ENCODE measurements at places on chromosomes 2 and 18.
A peak's percentile ranks its signal among the peaks of the same experiment; 100 is the strongest.

- no peak for DNase-seq
Measured at GRCh38 chr2:220785178-220785577, 786.9 kb downstream of the EPHA4 start.

- no peak for DNase-seq
Measured at GRCh38 chr2:160278101-160278878, 78.2 kb upstream of the ITGB6 start.

DNA sequence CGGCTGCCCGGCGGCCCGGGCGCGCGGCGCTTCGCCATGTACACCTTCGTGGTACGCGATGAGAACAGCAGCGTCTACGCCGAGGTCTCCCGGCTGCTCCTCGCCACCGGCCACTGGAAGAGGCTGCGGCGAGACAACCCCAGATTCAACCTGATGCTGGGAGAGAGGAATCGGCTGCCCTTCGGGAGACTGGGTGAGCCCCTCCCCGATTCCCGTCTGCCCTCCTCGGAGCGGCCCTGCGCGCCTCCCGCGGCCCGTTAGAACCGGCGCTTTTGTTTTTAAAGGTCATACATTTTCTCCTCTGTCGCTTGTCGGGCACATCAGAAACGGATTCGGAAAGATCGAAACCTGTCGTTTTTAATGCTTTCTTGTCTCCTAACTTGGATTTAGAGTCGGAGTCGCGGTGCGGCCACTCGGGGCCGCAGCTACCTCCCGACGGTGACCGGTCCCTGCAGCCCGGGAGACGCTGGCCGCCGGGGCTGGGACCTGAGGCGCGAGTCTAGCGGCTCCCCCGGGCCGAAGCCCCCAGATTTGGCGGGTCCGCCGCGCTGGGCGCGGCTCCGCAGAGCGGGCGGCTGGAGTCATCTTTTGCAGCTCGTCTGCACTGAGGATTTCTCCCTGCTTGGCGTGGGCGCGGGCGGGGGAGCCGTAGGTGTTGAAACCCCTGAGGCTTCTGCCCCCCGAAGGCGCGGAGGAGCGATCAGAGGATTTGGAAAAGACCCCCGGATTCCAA lies 519 bp downstream of the TTL start:
- peak; percentile 28 for DNase-seq

DNA sequence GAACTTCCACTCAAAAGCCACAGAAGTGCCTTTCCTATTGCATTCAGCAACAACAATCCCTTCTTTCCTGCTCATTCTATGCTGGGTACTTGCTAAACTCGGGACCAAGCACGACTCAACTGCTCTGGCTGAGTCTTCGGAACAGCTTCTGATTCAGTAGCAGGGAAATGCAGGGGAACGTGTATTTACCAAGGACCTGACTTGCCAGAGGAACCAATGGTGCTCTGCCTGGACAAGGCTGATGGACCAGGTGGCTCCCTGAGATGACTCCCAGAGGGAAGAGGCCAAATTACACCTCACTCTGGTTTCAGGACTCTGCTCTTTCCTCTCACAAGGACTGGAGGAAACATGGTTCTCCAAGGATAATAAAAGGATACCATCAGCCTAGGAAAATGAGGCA lies 12.2 kb downstream of the CXCR2 start:
- DNase-seq = no peak

DNA sequence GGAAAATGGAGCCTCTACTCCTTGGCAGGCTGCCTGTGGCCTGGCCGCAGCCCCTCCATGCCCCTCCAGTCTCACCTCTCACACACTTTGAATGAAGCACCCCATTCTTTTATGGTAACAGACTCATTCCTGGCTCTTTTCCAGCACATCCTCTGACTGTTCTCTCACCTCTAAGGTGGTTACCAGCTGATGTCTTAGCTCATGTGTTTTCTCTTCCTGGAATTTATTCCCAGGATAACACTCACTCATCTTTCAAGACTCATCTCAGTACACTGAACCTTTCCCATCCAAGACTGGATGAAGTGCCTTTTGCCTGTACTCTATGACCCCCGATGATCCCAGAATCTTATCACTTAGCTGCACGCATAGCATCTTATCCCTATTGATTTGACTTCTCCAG lies 50.6 kb downstream of the SLC9A4 start:
- DNase-seq = no peak

GRCh38 chr18:25289001-25289631 lies 62.9 kb downstream of the ZNF521 start:
- peak; percentile 95 for DNase-seq

GRCh38 chr18:74773171-74773624 lies 175.5 kb downstream of the ZNF407 start:
- no peak for DNase-seq

- no peak for DNase-seq
Measured at GRCh38 chr18:50832754-50833153, 12.9 kb upstream of the MRO start.

- no peak for DNase-seq
Measured at GRCh38 chr18:30342675-30343074, 699.9 kb downstream of the DSC3 start.

GRCh38 chr2:66101206-66101605 lies 333.7 kb upstream of the MEIS1 start:
- no peak for DNase-seq

DNA sequence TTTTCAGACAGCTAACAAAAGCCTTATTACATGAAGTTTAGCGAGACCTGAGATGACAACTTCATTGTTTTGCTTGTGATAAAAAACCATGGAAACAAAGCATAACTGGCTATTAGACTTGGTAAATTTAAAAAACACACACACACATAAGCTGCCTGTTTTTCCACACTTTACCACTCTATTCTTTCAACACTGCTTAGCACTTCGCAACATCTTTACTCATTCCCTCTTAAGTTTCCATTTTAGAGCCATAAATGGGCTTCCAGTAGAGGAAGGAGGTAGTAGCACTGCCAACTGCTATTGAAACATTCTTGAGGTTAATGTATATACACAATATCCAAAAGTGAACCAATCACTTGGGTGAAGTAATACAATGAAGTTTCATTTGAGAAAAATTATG lies 54.1 kb downstream of the BAZ2B start:
- DNase-seq = peak; percentile 67

DNA sequence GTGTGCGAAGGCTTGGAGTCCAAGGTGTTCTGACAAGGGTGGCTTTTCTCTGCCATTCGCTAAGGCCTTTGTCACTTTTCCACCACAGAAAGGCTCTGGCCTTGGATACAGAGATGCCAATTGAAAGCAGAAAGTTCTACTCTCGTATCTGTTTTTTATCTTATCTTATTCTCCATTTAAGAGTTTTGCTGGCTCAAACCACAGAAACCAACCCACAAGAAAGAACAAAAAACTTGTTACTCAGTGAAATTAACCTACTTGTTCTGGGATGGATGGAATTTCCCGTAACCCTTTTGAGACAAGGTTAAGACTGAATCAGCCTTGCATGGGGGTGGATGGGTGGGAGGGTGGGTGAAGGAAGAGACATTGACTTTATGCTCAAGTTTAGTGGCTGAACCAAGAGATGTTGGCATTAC lies 221.7 kb downstream of the CDH20 start:
- peak; percentile 28 for DNase-seq

GRCh38 chr2:200774920-200775319 lies 36.8 kb upstream of the BZW1 start:
- DNase-seq = no peak

GRCh38 chr2:134718817-134719814 lies at the start of gene TMEM163:
Gene TMEM163, minus strand, starts transcription at chr2:134719000.
- no peak for DNase-seq

DNA sequence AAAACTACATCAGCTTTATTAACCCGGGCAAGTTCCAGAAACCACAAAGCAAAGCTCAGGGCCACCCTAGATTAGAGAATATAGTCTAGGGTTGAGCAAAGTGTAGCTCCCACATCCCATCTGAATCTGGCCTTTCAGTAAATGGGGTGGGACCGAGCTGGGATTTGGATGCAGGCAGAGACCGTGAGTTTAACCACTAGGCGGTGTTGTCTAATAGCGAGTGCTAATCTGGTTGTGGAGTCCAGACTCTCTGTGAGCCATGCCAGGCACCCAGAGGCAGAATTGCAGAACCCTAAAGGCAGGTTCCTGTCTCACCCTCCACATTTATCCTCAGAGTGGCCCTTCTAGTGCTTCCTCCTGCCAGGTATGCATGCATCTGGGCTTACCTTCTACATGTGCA lies 435.9 kb downstream of the TSN start:
- peak; percentile 20 for DNase-seq

DNA sequence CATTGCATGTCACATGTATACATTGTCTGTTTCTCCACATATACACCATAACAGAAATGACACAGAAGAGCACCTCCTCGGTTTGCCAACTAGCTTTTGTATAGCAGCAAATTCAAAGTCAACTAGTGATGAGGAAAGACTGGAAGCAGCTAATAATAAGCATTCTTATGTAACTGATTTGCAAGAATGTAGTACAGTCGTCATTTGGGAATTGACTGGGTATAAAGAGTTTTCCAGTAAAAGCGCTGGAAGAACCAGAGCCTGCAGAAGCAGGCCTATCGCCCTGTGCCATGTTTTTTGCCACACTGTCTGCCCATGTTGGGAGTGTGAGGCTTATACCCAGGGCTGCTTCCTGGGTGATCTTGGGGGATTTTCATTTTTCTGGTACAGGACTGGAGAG lies 310.6 kb downstream of the GBX2 start:
- peak; percentile 49 for DNase-seq

GRCh38 chr2:240347949-240348500 lies 87.4 kb upstream of the GPC1 start:
- no peak for DNase-seq

- DNase-seq = no peak
Measured at GRCh38 chr2:122114421-122114820, 359.0 kb downstream of the TSN start.

GRCh38 chr2:236343400-236344161 lies 79.4 kb upstream of the ASB18 start:
- DNase-seq = peak; percentile 76

DNA sequence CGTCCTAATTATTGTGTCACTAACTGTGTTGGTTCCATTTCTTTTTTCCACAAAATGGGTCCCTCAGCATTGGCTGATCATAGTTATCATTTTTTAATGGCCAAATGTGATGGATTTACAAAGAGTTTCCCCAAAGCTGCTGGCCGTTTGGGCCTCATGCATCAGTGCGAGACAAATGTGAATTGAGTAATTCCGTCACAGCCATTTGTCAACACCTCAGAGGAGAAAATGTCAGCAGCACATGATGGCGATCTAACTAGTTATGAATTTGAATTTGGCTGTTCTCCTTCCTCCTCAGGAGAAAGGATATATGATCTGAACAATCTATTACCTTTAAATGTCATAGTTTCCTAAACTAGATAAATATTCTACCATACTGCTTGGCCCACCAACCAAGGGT lies 54.9 kb upstream of the SP3 start:
- no peak for DNase-seq

DNA sequence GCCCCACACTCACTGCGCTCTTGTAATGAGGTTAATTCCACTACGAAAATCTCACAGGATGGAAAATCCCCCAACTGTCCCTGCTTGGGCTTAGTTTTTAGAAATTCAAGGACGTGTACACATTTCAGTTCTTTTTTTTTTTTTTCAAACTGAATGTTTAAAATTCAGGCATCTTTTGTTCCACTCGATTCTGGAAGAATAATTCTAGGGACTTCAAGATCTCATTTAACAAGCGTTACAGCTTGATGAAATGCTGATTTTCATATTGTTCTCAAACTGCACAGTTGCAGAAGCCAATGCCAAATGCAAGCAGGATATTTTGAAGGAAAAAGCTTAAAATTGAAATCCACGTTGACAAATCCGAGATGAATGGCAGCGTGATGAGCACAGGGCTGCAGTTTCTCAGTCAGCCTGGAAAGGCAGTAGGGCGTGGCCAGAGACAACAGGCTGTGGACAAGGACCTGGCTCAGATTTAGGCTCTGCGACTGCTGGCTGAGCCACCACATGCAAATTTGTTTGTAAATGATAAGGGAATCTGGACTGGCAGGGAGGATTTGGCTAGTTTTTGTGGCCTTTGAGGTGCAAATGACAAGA lies 128.1 kb upstream of the MYCN start:
- no peak for DNase-seq

GRCh38 chr18:76662626-76663025 lies 159.7 kb upstream of the ZNF236 start:
- DNase-seq = no peak

Measured in fibroblast of upper back skin (primary cell).